ENCODE measurements at places on chromosomes 7 and 10. TPM values are rescaled to one million over a fixed set of nuclear protein-coding genes. Genes with fewer than 3 reads are reported as not detected.

The MRLN gene
- total RNA-seq, result not detected

The FAM25A gene
- not detected for total RNA-seq

The TRIM4 gene
- 22.8 TPM for total RNA-seq

The ADRB1 gene
- 0.08 TPM for total RNA-seq

The PRR15 gene
- total RNA-seq, result not detected

The CPA4 gene
- total RNA-seq, result not detected

The NUTM2A gene
- total RNA-seq, result 1.6 TPM

The ZNF365 gene
- total RNA-seq, result 2.0 TPM

The MAGI2 gene
- total RNA-seq, result not detected

The OPN1SW gene
- not detected for total RNA-seq

The CSTF2T gene
- 29.6 TPM for total RNA-seq

DNA sequence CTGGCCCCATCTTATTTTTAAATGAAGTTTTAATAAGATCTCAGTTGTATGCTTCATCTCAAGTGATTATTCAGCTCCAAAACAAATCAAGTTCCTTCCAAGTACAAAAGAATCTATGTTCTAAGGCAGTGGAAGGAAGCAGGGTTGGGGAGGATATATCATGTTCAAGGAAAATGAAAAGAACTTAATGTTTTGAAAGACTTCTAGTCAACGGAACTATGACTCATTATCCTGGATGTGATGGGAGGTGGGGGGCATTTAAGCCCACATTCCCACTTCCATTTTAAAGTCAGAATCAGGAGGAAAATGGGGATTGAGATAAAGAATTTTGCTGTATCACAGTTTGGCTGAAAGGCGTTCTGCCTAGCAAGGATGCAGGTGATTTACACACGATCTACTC lies 59.4 kb downstream of the FANK1 start:
- DNase-seq, result no peak

DNA sequence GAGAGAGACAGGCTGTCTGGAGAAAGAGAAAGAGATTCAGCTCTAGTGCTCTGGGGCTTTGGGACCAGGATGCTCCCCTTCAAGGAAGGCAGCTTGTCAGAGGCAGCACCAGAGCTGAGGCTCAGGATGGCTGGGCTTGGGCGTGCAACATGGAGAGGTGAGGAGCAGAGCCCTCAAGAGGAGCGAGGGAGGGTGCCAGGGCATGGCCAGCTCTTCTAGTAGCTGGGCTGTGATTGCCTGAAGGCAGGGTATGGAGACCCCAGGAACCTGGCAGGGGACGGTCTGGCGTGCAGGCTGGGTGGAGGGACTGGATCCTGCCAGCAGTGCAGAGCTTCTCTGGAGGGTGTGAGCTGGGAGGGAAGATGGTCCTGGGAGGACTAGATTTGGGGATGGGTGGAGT lies 40.2 kb downstream of the ANTXRL start:
- no peak for DNase-seq

GRCh38 chr10:69075431-69075830 lies 12.5 kb upstream of the SRGN start:
- no peak for DNase-seq

GRCh38 chr10:90589825-90590224 lies 268.0 kb downstream of the HTR7 start:
- no peak for DNase-seq

DNA sequence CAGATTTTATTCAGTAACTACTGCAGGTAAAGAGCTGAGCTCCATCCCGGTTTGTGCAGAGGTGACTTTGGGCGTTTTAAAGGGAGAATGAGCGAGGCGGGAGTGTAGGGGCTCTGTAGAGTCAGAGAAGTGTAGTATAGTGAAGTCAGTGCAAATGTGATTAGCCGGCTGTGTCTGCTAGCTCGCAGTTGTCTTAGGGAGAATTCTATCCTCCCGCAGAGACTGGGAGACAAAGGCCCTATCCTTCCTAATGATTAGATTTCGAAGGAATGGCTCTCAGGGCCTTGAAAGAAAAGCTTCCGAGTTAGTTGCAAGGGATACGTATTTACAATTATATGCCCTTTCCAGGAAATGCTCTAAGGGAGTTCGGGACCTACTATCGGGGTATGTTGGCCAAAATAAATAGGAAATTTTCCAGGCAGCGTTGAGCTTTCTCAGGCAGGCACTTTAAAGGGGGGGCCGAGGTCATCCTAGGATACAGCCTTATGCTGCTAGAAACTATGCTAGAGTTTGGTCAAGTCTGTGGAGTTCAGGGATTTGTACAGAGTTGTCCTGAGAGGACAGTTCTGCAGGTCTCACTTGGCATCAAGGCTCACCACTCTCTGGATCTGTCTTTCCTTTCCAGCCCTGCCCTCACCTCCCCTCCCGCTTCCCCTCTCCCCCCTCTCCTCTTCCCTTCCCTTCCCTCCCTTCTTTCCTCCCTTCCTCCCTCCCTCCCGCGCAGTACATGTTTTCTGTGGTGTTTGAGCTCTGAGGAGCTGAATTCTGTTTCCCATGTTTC lies 825 bp downstream of the MRPL32 start:
- no peak for DNase-seq

DNA sequence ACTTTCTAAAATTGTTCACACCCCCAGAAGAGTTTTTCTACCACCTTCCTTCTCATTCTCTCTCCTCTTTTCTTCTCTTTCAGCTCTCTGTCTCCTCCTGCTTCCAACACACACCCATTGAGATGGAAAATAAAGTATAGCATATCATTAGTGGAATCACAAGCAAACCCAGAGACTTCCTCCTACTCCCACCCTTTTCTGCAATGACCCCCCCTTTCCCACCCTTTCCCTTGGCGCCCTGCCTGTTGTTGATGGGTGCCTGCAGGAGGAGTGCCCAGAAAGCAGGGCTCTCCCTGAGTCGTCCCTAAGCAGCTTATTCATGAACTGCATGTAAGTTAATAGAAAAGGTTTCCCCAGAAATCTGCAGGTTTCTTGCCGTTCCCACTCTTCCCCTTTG lies 300.0 kb downstream of the PLXNA4 start:
- DNase-seq, result no peak

- DNase-seq, result no peak
Measured at GRCh38 chr10:79457256-79457785, 11.9 kb upstream of the ZCCHC24 start.

DNA sequence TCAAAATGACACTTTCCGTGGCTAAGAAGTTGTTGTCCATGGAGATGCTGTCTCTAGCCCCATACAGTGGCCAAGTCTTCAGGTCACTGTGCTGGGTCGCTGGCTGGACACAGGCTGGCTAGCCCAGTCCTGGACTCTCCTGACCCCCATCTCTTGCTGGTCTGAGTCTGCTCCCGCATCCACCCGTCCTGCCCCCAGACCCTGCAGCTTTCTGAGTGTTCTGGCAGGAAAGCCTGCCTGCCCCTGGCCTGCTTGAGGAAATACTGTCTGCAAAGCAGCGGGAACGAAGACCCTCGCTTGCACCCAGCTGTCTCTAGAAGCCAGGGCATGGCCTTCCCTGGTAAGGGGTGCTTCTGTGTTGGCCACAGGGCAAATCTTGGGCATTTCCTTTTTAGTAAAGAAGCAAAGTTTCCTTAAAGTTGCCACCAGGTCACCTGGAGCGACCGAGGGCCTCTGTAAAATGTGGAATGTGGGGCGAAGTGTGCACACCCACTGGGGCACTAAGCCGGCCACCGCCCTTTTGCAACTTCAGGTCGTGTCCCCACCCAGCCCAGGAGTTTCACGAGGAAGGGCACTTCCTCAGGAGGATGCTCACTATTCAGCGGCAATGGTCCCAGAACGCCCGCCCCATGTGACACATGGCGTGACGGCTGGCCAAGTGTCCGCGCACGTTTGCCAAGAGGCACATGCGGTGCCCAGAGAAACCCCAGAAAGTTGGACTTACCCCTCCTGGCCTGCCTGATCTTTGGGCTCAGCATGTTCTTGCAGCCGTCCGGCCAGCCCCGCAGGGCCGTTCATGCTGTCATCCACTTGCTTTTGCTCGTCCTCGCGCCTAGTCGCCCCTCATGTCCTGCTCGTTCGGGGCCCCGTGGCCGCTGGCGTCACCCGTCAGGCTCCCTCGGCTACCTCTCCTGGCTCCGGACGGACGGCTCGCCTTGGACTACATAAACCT lies 558 bp downstream of the ARHGAP22 start:
- no peak for DNase-seq

GRCh38 chr10:48604991-48605508 lies at the start of gene ARHGAP22:
Gene ARHGAP22, minus strand, starts transcription at chr10:48605073. Its CDS starts 277 bp downstream, at chr10:48604796.
- no peak for DNase-seq

DNA sequence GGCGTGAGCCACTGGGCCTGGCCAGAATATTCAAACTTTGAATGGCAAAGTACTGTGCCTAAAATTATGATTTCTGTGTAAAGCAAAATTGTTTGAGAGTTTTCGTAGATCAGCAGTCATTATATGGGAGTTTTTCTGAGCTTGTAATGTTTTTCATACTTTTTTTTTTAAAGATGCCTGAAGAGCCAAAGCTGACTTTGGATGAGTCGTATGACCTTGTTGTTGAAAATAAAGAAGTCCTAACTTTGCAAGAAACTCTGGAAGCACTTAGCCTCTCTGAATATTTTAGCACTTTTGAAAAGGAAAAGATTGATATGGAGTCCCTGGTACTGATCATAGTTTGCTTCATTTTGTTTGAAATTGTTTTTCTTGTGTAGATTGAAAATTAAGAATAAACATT lies 26.7 kb downstream of the SEC23IP start:
- DNase-seq, result no peak

DNA sequence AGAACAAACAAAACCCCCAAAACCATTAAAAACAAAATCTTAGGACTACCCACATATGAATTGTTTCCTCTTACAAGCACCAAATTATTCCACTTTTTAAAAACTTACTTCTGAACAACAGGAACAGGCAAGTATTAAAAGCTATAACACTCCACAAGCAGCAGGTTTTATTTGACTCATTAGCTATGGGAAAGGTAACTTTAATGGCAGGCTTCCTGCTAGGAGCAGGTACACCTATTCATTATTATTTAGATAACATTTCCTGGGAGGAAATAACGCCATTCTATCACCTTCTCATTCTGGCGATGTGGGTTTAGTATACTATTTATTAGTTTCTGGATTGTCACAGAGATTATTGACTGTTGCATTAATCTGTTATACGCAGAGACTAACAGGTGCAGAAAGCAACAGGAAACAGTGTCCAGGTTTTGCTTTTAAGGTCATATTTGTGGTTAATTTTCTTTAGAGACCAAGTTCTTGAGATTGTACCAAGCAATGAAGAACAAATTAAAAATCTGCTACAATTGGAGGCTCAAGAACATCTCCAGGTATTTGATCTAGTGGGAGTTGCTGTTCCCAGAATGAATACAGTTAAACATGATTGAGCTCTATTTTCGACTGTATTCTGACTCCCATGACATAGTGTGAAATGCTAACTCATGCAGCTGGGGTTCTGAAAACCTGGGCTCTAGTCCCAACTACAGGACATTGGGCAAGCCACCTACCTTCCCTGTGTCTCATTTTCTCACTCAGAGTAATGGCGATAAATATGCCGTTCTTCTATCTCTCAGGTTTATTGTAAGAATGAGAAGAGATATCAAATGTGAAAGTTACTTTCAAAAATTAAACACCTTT lies 2.0 kb downstream of the CPA2 start:
- DNase-seq, result no peak

GRCh38 chr10:48224979-48225560 lies 49.4 kb downstream of the FRMPD2 start:
- DNase-seq, result no peak

GRCh38 chr7:67659091-67659490 lies 662.5 kb downstream of the TYW1 start:
- DNase-seq, result no peak

DNA sequence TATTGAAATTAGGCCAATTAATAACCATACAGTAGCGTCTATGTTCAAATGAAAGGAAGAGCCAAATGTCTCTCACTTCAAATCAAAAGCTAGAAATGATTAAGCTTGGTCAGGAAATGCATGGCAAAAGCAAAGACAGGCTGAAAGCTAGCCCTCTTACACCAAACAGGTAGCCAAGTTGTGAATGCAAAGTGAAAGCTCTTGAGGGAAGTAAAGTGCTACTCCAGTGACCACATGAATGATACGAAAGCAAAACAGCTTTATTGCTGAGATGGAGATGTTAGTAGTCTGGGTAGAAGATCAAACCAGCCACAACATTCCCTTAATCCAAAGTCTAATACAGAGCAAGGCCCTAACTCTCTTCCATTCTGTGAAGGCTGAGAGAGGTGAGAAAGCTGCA lies 123.8 kb downstream of the TEX36 start:
- DNase-seq, result no peak

GRCh38 chr10:33520223-33520622 lies 185.8 kb upstream of the NRP1 start:
- DNase-seq, result no peak

- DNase-seq, result no peak
Measured at GRCh38 chr10:12401466-12401865, 52.1 kb downstream of the CAMK1D start.

GRCh38 chr7:117888627-117889026 lies 15.4 kb upstream of the CTTNBP2 start:
- DNase-seq, result no peak

- DNase-seq, result no peak
Measured at GRCh38 chr7:127798023-127798422, 146.0 kb downstream of the SND1 start.

DNA sequence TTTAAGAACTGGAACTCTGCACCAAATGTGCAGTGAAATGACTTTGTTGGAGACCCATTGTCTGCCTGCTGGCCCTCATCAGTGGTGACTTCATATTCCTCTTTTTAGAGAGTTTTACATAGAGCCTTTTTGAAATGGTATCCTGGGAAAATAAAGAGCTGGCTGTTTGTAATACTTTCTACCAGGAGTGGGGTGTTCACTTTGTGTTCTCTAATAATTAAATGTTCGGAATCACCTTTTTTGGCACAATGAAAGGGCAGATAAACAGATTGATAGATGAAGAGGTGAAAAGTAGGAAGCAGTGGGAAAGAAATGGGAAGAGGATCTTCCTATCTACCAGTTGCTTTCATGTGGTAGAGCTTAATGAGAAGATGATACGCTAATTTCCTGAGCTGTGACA lies 55.5 kb downstream of the PRPF18 start:
- DNase-seq, result no peak

- no peak for DNase-seq
Measured at GRCh38 chr10:67776371-67776770, 61.6 kb downstream of the DNAJC12 start.

- DNase-seq, result no peak
Measured at GRCh38 chr7:37908221-37908788, 8.3 kb downstream of the SFRP4 start.

- DNase-seq, result no peak
Measured at GRCh38 chr10:111716032-111716431, 467.5 kb downstream of the GPAM start.

DNA sequence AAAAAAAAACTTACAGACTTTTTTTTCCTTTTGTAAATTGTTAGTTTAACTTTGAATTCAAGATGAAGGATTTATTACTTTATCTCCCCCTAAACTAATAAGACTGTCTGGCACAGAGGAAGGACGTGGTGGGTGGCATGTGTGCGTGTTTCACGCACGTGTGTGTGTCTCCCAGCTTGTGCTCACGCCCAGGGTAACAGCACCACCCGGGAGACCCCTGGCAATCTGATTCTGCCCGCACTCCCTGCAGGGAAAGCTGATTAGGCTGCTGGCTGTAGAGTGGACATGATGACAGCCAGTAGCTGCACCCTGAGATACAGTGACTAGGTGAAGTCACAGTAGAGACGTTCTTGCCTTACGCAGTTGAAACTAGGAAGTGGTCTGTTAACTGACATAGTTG lies 25.3 kb downstream of the WIPI2 start:
- no peak for DNase-seq

Data from CD4-positive, alpha-beta T cell (primary cell).